ENCODE measurements at places on chromosomes 16 and 17.

DNA sequence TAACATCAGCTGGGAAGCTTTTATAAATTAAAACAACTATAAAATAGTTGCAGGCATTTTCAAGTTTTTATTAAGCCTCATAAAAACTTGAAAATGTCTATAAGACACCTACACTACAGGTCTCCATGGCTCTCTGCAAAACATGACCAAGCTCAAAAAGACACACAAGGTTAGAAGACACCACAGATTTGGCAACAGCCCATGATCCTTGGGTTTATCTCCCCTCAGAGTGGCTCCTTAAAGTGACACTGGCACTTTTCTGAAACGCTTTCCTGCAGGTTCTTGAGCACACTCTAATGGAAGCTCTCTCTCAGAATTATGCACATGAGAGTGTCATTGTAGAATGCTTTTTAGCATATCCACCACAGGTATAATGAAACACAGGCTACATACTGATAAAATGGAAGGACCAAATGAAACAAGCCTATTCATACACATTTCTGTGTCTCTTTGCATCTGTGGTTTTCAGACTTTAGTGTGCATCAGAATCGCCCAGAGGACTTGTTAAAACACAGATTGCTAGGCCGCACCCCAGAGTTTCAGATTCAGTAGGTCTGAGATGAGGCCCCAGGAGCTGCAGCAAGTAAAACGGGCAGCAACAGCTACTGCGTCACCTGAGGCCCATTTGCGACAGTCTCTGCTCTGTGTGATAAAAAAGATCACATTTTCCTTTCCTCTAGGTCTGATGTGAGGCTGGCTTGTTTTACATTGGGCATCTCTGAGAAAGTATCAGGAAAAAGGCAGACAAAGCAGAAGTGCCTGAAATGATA is 75.0 kb upstream of the WSB1 start:
- no peak for DNase-seq

- no peak for DNase-seq
Observed at GRCh38 chr17:56697190-56697589, 103.7 kb downstream of the NOG start.

- DNase-seq: no peak
Observed at GRCh38 chr16:85220125-85220839, 108.0 kb upstream of the CIBAR2 start.

- no peak for DNase-seq
Observed at GRCh38 chr16:85046472-85046916, 18.9 kb downstream of the KIAA0513 start.

GRCh38 chr17:49035470-49036269 is 38.5 kb downstream of the IGF2BP1 start:
- no peak for DNase-seq

DNA sequence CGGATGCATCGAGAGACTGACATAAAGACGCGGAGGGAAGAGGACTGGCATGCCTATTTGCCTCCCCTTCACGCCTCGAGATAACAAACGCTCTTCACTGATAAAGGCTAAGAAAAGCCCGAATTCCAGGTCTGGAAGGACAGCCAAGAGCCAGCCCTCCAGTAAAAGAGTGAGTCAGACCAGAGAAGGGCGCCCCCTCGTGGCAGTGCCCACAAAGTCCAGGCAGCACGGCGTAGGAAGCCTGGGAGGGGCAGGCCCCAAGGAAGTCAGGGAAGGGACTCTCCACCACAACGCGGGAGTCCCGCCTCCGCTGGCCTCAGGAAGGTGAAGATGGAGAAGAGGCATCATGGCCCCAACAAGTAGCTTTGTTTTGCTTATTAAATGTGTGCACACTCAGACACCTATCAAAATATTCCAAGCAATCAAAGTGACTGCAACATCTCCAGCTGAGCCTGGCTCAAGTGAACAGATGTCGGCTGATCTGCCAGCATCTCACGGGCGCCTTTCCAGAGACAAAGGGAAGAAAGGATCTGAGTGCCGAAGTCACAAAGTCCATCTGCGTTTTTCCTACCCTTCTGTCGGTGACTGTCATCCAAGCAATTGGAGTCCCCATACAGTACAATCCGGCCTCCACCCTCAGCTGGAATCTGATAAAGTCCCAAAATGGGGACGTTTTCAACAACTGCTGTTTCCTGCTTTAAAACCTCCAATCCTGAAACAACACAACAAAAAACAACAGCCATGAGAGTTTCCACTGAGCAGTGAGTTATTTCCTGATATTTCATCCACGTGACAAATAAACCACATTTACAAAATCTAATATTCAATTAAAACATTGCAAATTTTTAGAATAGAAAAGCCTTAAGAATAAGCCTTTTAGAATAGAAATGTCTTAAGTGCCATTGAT is 20.4 kb upstream of the SLC38A8 start:
- DNase-seq: no peak

- no peak for DNase-seq
Observed at GRCh38 chr17:29163563-29163962, 16.6 kb downstream of the MYO18A start.

GRCh38 chr17:16456742-16457316 is 35.2 kb downstream of the LRRC75A start:
- DNase-seq: no peak

- no peak for DNase-seq
Observed at GRCh38 chr17:61784510-61784909, 78.8 kb downstream of the BRIP1 start.

GRCh38 chr17:34357398-34357797 is 1.1 kb downstream of the CCL13 start:
- DNase-seq: no peak

- no peak for DNase-seq
Observed at GRCh38 chr17:28365487-28365886, 488 bp upstream of the SEBOX start.

GRCh38 chr17:46057366-46057765 is 58.3 kb downstream of the STH start:
- DNase-seq: no peak

GRCh38 chr17:63600569-63601438 is at the start of gene TACO1:
Gene TACO1 (plus strand): TSS chr17:63600895. CDS start chr17:63601084, 189 bp downstream.
- DNase-seq: peak; percentile 32

DNA sequence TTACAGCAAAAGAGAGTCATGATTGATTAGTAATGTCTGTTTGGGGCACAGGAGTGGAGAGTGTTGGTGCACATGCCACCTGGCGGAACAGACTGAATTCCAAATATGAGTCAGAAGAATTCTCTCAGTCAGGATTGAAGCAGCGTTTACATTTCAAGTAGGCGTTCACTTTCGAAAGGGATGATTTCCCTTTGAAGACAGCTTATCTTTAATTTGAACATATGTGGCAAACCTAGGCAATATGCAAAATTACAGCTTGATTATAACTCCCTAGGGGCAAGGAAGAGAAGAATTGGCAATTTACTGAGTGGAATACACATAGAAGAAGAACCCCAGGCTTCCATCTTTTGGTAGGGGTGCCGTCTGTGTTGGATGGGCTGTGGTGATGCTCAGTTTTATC is 235.8 kb downstream of the HAPSTR1 start:
- no peak for DNase-seq

- no peak for DNase-seq
Observed at GRCh38 chr17:55624772-55625433, 97.8 kb downstream of the TMEM100 start.

DNA sequence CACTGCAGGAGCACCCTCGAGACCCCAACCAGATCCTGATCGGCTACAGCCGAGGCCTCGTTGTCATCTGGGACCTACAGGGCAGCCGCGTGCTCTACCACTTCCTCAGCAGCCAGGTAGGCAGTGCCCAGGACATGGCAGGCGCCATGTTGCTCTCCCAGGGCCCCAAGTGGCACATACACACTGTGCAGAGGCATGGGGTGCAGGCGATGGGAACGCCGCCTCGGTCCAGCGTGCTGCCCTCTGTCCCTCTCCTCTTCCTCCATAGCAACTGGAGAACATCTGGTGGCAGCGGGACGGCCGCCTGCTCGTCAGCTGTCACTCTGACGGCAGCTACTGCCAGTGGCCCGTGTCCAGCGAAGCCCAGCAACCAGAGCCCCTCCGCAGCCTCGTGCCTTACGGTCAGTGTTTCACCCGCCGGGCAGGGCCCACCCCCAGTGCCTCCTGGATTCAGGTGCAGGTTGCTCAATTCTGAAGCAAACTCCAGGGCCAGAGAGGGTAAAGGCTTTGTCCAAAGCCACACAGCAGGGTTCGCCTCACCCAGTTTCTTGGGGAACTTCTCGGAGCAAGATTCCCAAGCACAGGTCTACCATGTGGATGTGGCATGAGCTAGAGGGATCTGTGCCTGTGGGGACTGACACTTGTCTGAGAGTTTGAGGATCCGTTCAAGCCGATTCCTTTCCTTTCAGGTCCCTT is 24.4 kb upstream of the MYO15B start:
- no peak for DNase-seq

- no peak for DNase-seq
Observed at GRCh38 chr16:12168074-12169000, 191.8 kb downstream of the SNX29 start.

- no peak for DNase-seq
Observed at GRCh38 chr16:68740628-68741346, 3.7 kb downstream of the CDH1 start.

- DNase-seq: no peak
Observed at GRCh38 chr17:58503866-58504265, 10.6 kb downstream of the MTMR4 start.
